Nucleus accumbens (tissue), 56 donors: ENCODE measurements at places on chromosomes 11 and 22.

GRCh38 chr22:25084405-25085107, 115.1 kb upstream of the CRYBB3 start:
- DNase-seq = no peak

- DNase-seq = peak; percentile 62
Observed at GRCh38 chr11:124942466-124943253, 6.8 kb upstream of the HEPACAM start.

- DNase-seq = no peak
Observed at GRCh38 chr11:74319139-74319816, 7.8 kb upstream of the P4HA3 start.

- DNase-seq = no peak
Observed at GRCh38 chr11:43021466-43021865, 290.3 kb upstream of the API5 start.

GRCh38 chr11:11973361-11973800, 35.0 kb downstream of the DKK3 start:
- peak; percentile 63 for DNase-seq

- peak; percentile 37 for DNase-seq
Observed at GRCh38 chr11:66418168-66418985, 2.5 kb upstream of the NPAS4 start.

DNA sequence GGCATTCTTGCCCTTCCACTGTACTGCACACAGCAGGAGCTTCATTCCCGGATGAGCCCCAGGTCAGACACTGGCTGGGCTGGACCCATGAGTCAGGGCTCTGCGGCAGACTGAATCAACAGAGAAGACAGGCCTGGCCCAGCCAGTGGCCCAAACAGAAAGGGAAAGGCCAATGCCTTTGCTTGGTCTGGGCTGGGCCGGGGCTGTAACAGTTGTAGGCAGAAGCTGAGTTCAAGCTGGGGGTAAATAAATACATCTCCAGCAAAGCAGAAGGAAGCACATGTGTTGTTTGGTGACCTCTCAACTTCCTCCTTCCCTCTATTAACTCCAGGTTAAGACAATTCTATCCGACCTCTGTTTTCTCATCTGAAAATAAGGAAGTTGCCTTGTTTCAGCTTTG, 1.8 kb upstream of the SMIM35 start:
- DNase-seq = no peak

DNA sequence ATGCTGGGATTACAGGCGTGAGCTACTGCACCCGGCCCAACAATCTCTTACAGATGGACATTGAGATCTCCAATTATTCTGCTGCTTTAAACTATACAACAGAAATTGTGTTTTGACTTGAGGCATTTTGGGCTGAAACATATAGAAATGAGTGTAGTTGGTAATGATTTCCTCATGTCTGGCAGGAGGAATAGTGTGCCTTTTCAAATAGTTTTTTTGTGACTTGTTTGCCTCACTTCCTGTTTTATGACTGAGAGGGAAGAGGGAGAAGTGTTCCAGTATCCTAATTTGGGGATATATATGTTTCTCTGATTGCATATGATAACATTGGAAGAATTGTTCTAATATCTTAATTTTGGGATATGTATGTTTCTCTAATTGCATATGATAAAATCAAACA, 40.2 kb downstream of the EP300 start:
- DNase-seq = no peak

DNA sequence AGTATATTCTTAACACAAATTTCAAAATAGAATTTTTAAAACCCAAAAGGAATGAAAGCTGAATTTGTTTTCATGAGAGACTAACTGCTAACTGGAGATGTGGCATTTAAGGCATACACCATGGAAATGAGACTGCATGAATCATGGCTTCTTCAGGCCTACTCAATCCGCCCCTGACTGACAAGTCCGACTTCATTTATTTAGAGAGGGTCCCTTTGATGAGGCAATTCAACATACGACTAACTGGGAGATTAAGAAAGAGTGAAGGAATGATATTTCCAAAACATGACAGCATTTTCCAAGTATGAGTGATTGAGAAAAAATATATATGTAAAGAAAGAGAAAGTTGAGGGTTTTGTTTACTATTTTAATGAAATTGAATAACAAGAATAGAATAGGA, 720.1 kb downstream of the DLG2 start:
- DNase-seq = no peak

- DNase-seq = no peak
Observed at GRCh38 chr11:2744166-2744565, 44.4 kb upstream of the KCNQ1OT1 start.

GRCh38 chr22:49967706-49968208, 7.2 kb downstream of the PIM3 start:
- DNase-seq = peak; percentile 56

GRCh38 chr11:57444362-57445121, 15.8 kb upstream of the RTN4RL2 start:
- DNase-seq = no peak

GRCh38 chr11:32396331-32396730, 39.0 kb downstream of the WT1 start:
- no peak for DNase-seq

DNA sequence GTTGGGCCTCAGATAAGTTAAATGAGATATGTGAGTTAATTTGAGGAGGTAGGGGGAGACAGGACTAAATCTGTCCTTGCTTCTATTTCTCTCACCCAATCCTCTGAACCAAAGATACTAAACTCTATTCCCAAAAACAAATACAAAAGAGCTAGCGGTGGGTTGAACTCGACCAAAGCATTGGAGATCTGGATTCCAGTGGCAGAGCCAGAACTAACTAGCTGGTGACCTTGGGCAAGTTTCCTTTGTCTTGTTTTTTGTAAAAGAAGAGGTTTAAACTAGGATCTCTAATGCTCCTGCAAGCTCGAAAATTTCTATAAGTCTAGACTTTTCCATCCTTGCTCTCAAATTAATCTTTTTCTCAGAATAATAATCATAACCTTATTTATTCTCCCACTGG, 1.5 kb downstream of the ME3 start:
- DNase-seq = no peak

DNA sequence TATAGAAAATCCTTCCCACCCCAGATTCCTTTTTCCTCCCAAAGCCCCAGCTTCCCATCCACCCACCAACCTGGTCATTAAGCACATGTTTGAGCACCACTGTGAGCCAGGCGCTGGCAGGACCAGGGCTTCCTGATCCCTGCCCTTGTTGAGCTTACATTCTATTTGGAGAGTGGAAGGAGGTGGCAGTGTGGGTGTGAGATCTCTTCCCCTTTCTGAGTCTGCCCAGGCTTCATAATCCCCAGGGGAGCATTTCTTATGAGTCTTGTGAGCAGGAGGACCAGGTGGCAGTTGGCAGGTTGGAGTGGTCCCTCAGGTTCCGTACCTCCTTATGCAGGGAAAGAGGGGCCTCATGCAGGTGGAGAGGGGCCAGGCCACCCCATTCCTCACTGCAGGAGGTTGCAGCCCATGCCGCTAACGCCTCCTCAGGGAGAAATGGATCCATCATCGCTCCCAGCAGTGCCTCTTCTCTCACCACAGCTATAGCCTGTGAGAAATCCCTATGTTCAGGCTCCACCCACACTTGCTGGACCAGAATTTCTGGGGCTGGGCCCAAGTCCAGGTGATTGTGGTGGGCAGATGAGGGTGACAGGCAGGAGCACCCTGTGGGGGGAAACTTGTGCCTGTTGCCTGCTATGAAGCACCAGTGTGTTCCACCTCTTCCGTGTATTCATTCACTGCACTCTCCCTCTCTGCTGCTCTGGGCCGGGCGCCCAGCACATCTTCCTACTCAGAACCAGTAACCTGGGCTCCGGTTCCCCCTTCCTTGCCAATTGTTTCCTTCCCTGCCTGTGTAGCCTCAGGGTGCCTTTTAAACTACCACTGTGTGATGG, 23.5 kb downstream of the UBE2L3 start:
- no peak for DNase-seq

DNA sequence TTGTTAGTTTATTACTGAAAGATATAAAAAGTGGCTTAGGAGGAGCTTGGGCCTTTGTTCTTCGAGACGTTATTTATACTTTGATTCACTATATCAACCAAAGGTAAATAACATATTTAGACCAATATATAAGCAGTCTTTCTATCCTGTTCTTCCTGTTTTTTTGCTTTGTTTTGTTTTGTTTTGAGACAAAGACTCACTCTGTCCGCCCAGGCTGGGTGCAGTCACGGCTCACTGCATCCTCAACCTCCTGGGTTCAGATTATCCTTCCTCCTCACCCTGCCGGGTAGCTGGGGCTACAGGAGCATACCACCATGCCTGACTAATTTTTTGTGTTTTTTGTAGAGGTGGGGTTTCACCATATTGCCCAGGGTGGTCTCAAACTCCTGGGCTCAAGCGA, 66.8 kb downstream of the ATM start:
- DNase-seq = no peak
